ENCODE measurements at places on chromosomes 11 and 22.

DNA sequence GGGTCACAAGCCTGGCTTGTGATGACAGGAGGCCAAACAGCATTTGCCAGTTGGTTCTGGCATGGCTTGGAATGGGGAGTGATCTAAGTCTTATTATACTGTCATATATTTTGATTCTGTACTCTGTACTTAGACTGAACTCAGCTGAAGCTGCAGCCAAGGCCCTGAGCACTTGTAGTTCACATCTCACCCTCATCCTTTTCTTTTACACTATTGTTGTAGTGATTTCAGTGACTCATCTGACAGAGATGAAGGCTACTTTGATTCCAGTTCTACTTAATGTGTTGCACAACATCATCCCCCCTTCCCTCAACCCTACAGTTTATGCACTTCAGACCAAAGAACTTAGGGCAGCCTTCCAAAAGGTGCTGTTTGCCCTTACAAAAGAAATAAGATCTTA, 843 bp downstream of the OR56B1 start:
- no peak for DNase-seq

DNA sequence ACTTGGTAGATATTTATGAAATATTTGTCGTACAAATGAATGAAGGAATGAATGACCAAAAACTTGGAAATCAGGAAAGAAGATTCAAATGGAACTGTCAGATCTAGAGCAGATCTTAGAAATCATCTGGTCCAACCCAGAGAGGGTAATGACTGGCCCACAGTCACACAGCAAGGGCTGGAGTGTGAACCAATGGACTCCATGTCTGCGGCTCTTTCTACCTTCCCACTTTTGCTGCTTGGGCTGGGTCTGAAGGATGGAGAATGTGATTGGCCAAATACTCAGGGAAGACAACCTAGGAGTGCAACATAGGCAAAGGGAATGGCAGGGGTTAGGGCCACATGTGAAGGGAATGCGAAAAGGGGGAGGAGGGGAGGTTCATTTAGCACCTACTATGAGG, 5.8 kb upstream of the DGKZ start:
- no peak for DNase-seq

- DNase-seq: no peak
Observed at GRCh38 chr22:43658823-43659222, 153.3 kb downstream of the EFCAB6 start.

- no peak for DNase-seq
Observed at GRCh38 chr11:48025984-48026340, 45.6 kb downstream of the PTPRJ start.

GRCh38 chr11:3675971-3676370, 4.8 kb upstream of the CHRNA10 start:
- DNase-seq: no peak

GRCh38 chr11:81007046-81007445, 1566.2 kb upstream of the TENM4 start:
- DNase-seq: no peak

DNA sequence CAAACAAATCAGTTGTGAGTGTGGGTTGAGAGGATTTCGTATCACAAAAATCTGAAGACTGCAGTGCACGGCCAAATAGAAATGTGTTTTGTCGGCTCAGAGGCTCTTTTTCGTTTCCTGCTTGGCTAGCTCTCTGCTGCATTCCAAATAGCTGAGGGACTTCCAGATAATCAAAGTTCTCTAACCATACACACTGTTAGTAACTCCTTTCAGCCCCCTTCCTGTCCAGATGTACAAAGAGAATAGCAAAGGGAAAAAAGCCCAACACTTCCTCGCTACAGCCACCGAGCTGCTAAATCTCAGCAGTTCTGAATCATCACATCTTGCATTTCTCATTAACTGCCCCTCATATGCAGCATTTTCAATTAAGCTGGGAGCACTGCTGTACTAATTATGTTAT, 203.1 kb downstream of the TENM4 start:
- DNase-seq: no peak

GRCh38 chr11:33942954-33943353, 51.1 kb upstream of the LMO2 start:
- peak; percentile 15 for DNase-seq
